ENCODE measurements at places on chromosomes 3 and 15. TPM values are rescaled to one million over a fixed set of nuclear protein-coding genes. Genes with fewer than 3 reads are reported as not detected.

POLQ gene
- total RNA-seq = 3.7 TPM

DNA sequence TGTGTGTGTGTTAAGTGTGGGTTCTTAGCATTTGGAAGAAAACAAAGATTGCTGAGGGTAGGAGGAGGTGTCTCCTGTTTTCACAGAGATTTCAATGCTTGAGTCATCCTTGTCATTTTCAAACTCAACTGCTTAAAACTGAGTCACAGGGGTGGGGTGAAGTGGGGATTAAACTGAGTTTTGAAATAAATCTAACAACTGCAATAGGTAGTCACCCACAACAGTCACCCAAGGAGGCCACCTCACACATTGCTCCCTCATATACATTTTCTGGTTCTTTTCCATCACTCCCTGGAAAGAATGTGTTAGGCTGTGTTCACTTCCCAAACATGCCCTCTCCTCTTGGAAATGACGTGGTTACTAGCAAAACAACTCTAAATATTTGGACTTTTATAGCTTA lies 187.7 kb upstream of the CMC1 start:
- DNase-seq = no peak

DNA sequence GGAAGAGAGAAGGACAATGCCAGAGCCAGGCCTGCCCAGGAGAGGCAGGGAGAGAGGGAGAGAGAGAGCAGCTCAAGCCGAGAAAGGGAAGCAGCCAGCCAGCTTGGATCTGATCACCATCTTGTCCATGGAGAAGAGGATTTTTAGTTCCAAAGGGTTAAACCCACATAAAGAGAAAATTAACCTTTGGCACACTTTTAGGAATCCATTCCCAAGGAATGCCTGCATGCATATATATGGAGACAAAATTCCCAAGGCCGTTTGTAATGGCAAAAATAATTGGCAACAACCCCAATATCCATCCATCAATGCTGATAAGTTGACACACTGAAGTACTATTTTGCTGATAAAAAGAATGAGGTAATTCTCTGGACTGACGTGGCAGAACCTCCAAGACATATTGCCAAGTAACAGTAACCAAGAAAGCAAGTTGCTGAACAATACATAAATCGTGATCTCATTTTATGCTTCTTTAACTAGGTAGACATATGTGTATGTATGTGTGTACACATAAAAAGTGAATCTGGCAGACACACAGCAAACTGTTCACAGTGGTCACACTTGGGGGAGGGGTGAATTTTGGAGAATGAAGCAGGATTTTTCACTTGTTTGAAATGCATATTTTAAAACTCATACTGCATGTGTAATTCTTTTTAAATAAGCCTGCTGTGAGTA lies 7.5 kb upstream of the STRA6 start:
- peak; percentile 76 for DNase-seq

DNA sequence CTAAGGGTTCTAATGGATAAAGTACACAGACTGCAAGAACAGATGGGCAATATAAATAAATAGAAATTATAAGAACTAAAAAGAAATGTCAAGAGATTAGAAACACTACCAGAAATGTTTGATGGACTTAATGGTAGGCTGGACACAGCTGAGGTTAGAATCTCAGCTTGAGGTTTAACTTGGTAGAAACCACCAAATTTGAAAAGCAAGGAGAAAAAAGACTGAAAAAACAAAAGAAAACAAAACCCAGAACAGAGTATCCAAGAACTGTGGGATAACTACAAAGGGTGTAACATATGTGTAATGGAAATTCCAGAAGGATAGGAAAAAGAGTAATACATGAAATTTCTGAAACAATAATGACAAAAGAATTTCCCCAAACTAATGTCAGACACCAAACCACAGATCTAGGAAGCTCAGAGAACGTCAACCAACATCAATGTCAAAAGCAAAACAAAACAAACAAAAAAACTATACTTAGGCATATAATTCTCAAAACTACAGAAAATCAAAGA lies 35.0 kb downstream of the RFX7 start:
- DNase-seq = no peak

- DNase-seq = peak; percentile 85
These were observed 56.0 kb downstream of the SLC25A26 start for GRCh38 chr3:66276705-66277274.

DNA sequence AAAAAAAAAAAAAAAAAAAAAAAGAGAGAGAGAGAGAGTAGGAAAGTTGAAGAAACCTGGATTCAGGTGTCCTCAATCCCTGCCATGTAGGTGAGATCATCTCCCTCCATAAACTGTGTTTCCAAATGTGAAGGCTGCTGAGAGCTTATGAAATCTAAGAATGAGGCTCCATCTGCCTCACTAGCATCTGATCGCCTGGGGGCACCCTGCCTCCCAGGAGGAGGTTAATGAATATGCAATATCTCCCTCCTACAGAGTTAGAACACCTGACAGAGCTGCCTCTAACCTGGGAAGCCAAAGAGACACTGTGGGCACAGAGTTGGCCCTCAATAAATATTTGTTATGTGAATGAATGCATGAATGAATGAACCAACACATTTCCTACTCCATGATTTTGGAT lies 23.8 kb upstream of the ZNF148 start:
- DNase-seq = no peak

DNA sequence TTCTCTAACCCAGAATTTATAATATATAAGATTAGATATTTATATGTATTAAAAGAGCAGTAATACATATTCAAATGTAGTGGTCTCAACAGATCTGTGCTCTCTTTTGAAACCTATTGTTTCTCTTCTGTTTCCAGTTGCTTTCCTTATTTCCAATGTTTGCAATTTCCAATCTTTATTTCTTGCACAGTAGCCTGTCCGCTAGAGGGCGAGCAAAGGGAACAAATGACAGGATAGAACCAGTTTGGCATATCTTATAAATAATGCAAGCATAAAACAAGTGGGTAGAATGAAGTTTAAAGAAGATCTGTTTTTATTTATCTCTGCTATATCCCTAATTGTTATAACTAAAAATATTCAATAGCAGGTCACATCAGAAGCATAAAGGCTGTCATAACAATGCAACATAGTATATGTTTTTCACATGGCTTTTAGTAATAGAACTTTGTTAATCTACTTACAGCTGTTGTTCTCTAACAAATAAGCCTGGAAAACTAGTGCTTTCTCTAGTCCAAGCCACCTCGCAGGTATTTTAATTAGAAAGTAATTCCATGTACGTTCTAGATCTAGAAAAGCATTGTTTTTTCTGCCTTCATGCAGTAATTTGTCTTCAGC lies 15.1 kb upstream of the TCAIM start:
- DNase-seq = peak; percentile 23

Data from skin of body (tissue), 3 donors.